CD4-positive, alpha-beta T cell treated with Interleukin-6 at 100 ng/mL for 8 hours (primary cell): ENCODE measurements at places on chromosomes 13 and 19.

DNA sequence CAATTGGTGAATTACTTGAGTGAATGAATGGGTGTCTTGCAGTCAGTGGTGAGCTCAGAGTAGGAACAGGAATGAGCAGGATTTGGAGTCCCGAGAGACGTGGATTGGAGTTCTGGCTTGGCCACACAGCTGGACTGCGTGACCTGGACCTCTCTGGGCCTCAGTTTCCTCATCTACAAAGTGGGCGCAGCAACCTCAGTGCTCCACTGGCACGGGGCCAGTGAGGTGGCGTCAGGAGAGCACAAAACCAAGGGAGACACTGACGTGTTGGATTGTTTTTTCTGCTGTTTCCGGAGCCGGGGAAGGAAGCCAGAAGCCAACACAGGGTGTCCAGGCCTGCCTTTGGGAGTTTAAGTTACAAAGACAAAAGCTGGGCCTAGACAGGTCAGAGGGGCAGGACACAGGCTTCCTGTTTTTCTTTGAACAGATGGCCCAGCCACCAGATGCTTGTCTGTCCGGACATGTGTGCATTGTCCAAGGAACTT is 6.5 kb upstream of the DOCK6 start:
- no peak for DNase-seq

GRCh38 chr19:39262496-39262895 is 5.7 kb upstream of the IFNL2 start:
- no peak for DNase-seq

DNA sequence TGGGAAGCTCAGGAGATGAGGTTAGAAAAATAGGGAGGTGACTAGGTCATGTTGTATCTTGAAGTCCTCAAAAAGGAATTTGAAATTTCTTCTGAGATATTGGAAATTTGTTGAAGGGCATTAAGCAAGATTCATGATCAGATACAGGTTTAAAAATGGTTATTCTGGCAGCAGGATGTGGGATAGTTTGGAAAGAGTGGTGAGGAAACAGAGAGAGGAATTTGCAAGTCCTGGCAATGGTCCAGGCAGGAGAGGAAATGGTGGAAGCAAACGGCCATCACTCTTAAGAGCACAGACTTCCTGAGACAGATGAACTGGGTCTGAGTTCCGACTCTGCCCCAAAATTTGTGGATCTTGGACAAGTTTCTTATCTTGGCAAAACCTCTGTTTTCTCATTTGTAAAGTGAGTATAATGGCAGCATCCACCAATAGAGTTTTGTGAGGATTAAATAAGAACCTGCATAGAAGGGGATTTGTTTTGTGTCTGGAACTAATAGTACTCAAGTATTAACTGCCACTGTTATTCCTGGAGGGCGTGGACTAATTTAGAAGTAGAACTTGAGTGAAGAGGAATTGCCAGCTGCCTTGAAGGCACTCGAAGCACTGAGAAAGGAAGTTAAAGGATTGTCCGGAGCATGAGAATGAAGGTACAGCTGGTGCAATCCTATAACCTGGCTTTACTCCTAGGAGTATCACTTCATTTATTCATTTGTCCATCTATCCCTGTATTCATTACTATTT is 99.6 kb downstream of the CCNA1 start:
- no peak for DNase-seq

- DNase-seq, result no peak
Measured at GRCh38 chr13:38670627-38671026, 16.2 kb upstream of the FREM2 start.

DNA sequence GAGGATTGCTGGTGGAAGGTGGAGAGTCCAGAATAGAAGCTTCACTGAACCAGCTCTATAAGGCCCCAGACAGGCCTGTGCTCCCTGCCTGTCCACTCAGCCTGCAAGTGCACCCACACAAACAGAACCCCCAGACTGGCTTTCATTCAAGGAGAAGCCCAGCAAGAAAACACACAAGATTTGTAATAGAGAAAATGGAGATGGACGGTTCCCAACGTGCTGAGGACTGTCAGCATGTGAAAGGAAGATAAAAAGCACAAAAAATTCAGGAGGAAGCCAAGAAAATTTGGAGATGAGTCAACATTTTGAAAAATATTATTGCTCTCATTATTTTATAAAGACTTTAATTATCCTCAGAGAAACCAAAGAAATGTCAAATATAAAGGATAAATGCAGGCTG is 218.2 kb upstream of the SLC10A2 start:
- DNase-seq, result no peak

DNA sequence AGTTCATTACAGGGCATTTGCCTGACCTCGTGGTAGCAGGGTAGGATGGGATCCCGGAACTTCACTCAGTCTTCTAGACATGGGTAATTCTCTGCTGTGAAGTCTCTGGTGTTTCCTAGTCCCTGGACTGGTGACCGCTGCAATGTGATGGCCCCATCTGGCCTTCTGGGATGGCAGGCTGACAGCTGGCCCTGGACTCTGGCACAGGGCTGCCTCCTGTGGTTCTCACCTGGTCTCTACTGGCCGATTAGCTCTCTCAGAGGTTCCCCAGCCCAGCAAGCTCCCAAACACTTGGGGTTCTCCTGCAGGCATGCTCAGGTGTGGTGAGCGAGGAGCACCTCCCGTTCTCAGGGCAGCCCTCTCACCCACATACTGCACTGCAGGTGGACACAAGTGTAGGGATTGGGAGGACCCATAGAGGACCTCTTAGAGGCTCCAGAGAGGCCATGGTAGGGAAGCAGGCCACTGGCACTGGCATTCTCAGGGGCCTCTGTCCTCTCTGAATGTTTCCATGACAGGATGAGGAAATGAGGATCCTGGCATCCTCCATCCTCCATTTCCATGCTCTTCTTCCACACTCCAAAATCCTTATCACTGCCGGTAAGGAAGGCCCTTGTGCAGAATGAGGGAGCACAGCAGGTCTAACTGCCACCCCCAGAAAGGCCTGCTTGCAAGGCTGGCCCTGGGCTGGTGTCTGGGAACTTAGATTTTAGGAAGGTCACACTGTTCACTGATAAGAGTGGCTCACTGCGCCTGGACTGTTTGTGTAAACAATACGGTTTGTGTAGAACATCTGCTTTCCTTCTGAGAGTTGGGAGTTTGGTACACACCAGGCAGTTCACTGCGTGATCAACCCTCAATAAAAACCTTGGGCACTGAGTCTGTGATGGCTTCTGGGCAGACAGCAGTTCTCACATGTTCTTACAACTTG is 31.5 kb upstream of the FARP1 start:
- no peak for DNase-seq

DNA sequence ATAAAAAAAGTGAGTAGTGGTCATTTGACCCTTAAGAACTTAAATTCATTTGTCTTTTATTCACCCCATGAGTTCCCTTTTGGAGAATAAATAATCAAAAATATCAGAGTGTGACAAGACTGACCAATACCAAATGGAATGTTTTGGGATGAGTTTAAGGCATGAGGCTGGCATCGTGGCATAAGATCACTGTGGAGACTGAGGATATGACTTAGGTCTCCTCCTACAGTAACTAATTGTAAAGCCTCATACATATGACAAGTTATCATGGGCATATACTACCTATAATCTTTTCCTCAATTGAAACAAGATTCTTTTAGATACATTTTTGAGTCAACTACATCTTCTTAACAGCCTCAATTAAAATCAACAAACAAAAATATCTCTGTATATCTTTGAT is 782.0 kb downstream of the SLITRK1 start:
- no peak for DNase-seq

DNA sequence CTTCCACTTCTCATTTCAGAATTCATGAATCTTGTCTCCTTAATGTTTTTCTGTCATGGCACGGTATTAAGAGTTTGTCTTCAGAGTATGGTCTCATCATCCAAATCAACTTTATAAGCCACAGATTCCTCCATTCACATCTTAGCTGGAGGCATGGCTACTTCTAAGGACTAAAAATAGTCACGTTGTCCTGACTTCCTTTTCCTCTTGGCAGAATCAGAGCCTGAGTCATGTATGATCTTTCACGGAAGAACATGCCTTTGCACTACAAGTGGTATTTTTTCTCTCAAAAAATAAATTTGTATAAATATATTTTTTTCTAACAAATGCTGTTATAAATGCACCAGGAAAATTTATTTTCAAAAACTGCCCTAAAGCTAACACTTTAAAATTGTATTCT is 71.4 kb downstream of the ALOX5AP start:
- no peak for DNase-seq

- no peak for DNase-seq
Measured at GRCh38 chr13:27549406-27549981, 70.8 kb downstream of the LNX2 start.

- no peak for DNase-seq
Measured at GRCh38 chr13:109788372-109789111, 2.2 kb upstream of the IRS2 start.

- no peak for DNase-seq
Measured at GRCh38 chr19:566403-566802, 6.0 kb upstream of the BSG start.

GRCh38 chr13:24927810-24928404 is 163.9 kb downstream of the RNF17 start:
- no peak for DNase-seq

DNA sequence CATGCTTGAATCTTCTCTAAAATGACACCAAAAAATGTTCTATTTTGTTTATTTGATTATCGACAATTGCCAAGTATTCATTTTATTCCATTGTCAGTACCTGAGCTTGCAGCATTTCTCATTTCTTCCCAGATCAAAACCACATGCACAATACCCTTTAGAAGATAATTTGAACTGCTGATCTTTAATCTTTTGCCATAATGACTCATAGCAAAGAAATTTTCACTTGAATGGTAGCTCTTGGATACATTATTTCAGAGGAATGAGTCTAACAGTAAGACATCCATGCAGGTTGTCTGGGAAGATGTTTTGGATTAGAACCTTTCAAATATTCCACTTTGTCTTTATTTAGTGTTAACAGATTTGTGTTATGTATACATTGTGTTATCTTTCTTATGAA is 42.0 kb upstream of the RXFP2 start:
- DNase-seq, result no peak

DNA sequence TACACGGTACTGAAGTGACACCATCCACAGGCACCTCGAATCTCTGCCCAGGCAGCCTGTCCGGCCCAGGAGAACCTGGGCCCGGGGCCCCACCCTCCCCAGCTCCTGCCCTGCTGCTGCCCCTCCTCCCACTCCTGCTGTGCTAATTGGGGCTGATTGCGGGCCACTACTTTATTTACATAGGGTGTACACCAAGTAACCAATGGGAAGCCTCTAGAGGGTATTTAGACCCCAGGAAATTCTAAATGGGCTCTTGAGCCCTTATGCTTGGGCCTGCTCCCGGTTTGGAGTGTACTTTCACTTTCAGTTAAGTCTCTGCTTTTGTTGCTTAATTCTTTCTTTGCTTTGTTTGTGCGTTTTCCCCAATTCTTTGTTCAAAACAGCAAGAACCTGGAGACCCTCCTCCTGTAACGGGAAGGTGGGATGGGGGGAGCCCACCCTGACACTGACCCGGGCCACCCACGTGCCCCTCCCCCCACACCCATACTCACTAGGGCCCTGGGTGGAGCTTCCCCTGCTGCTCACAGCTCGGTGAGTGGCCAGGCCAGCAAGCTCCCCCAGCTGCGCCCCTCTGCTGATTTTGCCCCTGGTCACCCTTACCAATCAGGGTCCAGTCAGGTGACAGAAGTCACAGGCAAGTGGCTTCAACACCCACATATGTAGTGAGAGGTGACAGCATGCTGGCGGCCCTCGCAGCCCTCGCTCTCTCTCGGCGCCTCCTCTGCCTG is 9.4 kb downstream of the SCGB2B2 start:
- no peak for DNase-seq

- no peak for DNase-seq
Measured at GRCh38 chr19:1810439-1811160, 1.5 kb downstream of the ATP8B3 start.

DNA sequence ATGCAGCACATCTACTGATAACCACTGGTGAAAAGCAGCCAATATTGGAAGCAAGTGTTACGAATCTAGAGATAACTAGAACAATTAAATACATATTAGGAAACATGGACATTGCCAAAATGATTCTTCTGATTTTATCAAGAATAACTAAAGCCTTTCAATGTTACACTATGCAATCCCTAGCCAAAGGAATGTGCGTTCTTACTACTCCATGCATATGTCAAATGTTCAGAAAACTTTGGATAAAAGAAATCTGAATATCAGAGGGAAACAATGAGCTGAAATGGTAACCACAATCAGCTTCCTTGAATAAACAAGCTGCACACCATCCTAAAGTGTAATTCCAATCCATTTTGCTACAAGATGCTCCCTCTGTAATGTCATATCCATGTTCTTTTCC is 951 bp upstream of the POSTN start:
- DNase-seq, result no peak

DNA sequence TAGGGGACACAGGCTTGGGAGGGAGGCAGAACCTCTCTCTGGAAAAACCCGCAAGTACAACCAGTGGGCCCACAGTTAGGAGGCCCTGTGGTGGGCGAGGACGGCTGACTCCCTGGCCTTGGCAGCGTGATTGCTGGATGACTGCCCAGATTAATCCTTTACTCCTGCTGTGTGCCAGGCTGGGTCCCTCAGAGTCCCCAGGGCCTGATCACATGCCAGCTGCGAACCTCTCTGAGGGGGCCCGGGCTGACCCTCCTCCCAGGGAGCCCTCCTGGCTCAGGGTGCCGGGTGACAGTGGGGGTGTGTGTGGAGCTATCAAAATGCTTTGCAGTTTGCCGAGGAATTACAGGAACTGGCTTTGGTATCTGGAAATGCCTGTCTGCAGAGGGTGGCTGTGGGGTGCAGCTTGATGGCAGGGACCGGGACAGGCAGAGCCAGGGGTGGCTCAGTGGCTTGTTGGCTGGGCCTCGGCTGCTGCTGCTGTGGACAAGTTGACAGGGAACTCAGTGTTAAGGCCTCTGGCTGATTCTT is 48.9 kb downstream of the DNM2 start:
- no peak for DNase-seq

- DNase-seq, result no peak
Measured at GRCh38 chr13:108425056-108425455, 155.5 kb downstream of the TNFSF13B start.

GRCh38 chr19:39132344-39132969 is 6.9 kb downstream of the PAK4 start:
- no peak for DNase-seq

- no peak for DNase-seq
Measured at GRCh38 chr13:106314417-106314816, 221.0 kb downstream of the EFNB2 start.

GRCh38 chr19:40304306-40304705 is 19.2 kb upstream of the AKT2 start:
- no peak for DNase-seq
